HFF-Myc (cell line): ENCODE measurements at places on chromosomes 4 and X.
A peak's percentile ranks its signal among the peaks of the same experiment; 100 is the strongest.

DNA sequence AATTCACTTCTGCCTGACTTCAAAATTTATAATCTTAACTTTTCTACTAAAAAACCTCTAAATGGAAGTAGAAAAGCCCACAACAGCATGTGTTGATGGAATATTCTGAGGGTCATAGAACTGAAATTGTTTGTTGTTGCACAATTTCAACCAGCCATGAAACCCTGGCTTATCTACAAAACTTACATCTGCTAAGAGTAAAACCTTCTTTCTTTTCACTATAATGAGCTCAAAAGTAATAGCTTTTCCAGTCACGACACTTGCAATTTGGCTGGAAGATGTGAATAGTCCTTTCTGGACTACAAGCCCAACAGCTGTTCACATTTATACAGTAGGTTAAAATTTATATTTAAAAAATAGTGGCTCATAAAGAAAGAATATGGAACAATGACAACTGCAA, 250.0 kb downstream of the GPAT3 start:
- DNase-seq, result no peak

DNA sequence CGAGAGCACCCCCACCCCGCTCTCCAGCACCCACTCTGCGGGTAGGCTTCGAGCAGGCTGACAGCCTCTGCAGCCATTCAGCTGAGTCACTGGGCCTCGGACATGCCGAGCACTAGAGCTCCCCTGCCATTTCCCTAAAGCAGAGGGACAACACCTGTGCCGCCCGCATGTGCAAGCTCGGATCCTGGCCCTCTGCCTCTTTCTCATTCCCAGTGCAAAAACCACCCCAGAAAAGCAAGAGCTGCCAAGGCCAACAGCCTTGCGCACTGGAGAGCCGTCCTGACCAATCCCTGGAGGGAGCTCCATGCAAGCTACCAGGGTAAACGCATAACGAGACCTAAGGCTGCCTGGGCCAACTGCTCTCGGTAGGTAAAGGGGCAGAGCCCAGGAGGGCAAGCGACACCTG, 5.3 kb downstream of the HCFC1 start:
- DNase-seq, result no peak

GRCh38 chr4:7614350-7614949, 179.7 kb upstream of the PSAPL1 start:
- no peak for DNase-seq

DNA sequence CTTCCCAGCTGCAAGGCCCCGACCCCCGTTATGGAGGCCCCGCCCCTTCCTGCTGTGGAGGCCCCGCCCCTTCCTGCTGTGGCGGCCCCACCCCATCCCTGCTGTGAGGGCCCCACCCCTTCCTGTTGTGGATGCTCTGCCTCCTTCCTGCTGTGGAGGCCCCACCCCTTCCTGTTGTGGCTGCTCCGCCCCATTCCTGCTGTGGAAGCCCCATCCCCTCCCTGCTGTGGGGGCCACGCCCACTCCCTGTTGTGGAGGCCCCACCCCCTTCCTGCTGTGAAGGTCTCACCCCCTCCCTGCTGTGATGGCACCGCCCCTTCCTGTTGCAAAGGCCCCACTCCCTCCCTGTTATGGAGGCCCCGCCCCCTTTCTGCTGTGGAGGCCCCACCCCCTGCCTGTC, 104.9 kb upstream of the PSAPL1 start:
- DNase-seq, result no peak

- peak; percentile 52 for DNase-seq
These were observed 34.5 kb downstream of the IQCM start for GRCh38 chr4:149781150-149781549.

DNA sequence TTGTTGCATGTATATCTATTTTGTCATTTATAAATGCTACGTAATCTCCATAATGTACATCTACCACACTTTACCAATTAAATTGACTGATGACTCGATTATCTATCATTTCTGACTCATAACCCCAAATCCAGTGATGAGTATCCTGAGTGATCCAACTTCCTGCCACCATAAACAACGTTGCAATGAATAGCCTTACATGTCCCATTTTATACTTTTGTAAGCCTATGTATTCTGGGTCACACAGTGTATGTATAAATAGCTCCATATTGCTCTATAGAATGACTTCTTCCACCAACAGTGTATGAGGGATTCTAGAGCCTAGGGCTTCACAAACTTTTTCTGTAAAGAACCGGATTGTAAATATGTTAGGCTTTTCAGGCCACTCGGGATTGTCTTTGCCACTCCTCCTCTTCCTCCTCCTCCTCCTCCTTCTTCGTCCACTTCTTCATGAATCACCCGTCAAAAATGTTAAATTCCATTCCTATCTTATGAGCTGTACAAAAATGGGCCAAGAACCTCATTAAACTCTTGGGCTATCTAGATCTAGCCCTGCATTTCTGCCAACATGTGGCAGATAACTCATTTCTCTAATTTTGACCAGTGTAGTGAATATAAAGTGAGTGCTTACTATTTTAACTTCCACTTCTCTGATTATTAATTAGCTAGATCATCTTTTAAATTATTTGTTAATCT, 672.2 kb upstream of the AMOT start:
- DNase-seq, result no peak

DNA sequence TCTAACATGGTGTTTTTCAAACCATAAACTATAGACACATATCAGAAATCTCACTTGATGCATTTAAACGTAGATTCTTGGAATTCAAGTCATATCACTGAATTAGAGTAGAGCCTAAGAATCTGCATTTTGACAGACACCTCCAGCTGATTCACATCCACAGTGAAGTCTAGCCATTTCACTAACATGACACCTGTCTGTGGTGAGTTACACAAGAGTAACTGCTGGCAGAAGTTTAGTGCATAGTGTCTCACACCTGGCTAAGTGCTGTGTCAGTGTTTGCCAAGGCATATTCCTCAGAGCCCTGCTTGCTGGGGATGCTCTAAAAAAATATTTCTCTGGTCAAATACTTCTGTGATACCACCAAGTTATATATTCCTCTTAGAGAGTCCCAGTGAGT, 237.5 kb upstream of the DIAPH2 start:
- no peak for DNase-seq

DNA sequence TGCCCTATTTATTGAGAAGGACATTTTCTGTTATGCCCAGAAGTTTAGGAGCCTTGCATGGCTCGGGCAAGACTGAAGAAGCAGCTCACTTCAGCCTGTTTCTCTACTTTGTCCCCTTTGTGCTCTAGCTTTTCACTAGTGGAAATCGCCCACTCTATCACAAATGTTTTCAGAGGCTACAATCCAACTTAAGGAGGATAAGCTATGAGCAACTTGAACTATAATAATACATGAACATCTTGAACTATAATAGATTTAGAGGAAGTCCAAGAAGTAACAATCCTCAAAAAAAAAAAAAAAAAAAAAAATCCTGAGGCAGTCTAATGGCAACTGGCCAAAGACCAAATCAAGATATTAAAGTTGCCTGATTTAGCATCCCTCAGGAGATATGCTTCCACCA, 452.3 kb downstream of the IL1RAPL1 start:
- DNase-seq, result no peak

GRCh38 chrX:64975491-64975890, 759 bp downstream of the ZC4H2 start:
- no peak for DNase-seq
